Esophagus squamous epithelium (tissue), 5 donors: ENCODE measurements at places on chromosomes 4 and X. TPM values are rescaled to one million over a fixed set of nuclear protein-coding genes. Genes with fewer than 3 reads are reported as not detected.
A peak's percentile ranks its signal among the peaks of the same experiment; 100 is the strongest.

GRCh38 chr4:7792616-7793015 is 147.0 kb downstream of the AFAP1 start:
- H3K4me1 ChIP-seq: no peaks in the 10 kb centered on the region
- DNase-seq: no peak
- H3K27ac ChIP-seq: no peak overlapping the region
- H3K27me3 ChIP-seq: no peaks in the 10 kb centered on the region

GRCh38 chr4:6986072-6986780 is 56.9 kb upstream of the TADA2B start:
- H3K4me1 ChIP-seq: peaks cover 82% of the 10 kb centered on the region
- H3K27me3 ChIP-seq: no peaks in the 10 kb centered on the region
- peak overlapping the region; percentile 89 for H3K4me3 ChIP-seq
- H3K36me3 ChIP-seq: no peaks in the 10 kb centered on the region

DNA sequence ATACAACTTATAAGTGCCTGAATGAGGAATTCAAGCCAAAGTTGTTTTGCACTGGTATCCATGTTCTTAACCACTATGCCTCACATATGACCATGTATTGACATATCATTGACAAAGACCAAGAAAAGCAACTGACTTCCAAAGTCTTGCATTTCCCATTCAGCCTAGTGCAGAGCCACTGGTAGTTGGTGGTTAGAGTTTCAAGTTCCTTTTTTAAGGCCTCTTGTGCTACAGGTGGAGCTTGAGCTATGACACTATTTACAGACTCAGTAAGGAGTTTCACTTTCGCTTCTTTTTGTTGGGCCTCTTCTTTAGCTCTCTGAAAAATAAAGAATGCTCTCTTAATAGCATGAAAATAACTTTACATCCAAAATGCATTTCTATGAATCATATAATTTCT is 763.0 kb downstream of the DMD start:
- no peaks in the 10 kb centered on the region for H3K36me3 ChIP-seq
- no peaks in the 10 kb centered on the region for H3K4me1 ChIP-seq
- no peak overlapping the region for H3K4me3 ChIP-seq
- no peak for DNase-seq
- no peak overlapping the region for H3K27ac ChIP-seq

- H3K36me3 ChIP-seq: no peaks in the 10 kb centered on the region
- H3K4me1 ChIP-seq: no peaks in the 10 kb centered on the region
- no peak overlapping the region for H3K4me3 ChIP-seq
Observed at GRCh38 chr4:81528200-81528599, 56.5 kb upstream of the RASGEF1B start.

Gene HPSE
- 3.6 TPM for total RNA-seq

DNA sequence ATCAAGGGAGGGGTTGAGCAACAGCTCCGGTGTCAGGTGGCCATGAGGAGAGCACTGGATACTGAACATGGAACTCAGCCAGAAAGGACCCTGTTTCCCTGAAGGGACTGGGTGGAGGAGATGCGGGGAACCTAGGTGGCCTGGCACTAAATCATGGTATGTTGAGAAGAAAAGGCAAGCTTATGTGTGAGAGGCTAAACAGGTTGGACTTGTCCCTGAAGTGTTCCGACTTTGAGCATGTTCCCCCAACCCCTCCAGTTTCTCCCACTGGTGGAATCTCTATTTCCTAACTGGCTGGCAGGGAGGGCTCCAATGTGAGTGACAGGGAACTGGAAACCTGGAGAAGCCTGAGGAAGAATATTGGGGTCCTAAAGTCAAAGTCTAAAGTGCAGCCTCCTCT is 69.5 kb downstream of the PLAC1 start:
- H3K4me1 ChIP-seq: no peaks in the 10 kb centered on the region
- no peaks in the 10 kb centered on the region for H3K36me3 ChIP-seq
- no peak overlapping the region for H3K27ac ChIP-seq
- no peaks in the 10 kb centered on the region for H3K27me3 ChIP-seq
- no peak for DNase-seq
- no peak overlapping the region for H3K4me3 ChIP-seq

- H3K27me3 ChIP-seq: no peaks in the 10 kb centered on the region
- no peaks in the 10 kb centered on the region for H3K36me3 ChIP-seq
- no peaks in the 10 kb centered on the region for H3K4me1 ChIP-seq
- DNase-seq: no peak
- H3K4me3 ChIP-seq: no peak overlapping the region
- H3K27ac ChIP-seq: no peak overlapping the region
Observed at GRCh38 chrX:45348296-45348695, 147.6 kb upstream of the DIPK2B start.

Gene GAK
- total RNA-seq: 73.7 TPM

Gene MANBA
- total RNA-seq: 10.4 TPM

- H3K36me3 ChIP-seq: no peaks in the 10 kb centered on the region
- H3K4me1 ChIP-seq: no peaks in the 10 kb centered on the region
- no peaks in the 10 kb centered on the region for H3K27me3 ChIP-seq
Observed at GRCh38 chr4:61335241-61335763, 135.2 kb downstream of the ADGRL3 start.

Gene MORC4
- 12.5 TPM for total RNA-seq

DNA sequence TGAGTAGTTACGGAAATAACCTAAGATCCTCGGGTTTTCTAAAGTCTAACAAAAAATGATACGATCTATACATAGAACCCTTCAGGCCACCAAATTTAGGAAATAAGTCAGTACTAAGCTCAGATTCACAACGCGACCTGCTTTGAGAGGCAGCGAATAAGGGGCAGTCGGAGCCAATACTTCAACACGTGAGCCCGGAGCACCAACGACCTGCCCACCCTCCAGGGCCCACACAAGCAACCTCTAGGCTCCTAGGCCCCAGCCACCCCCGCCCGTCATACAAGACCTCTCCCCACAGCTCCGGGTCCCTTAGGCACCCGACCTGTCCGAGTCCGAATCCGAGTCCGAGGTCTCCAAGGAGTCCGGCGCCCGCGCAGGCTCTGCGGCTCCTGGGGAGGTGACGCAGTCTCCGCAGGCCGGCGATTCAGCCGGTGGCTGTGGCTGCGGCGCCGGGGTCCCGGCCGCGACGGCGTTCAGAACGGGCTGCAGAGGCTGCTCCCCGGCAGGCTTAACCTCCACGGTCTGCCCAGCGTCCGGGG is 580 bp downstream of the NAF1 start:
- peak overlapping the region; percentile 77 for H3K4me3 ChIP-seq
- peak overlapping the region; percentile 91 for H3K27ac ChIP-seq
- peaks cover 7% of the 10 kb centered on the region for H3K4me1 ChIP-seq
- peak; percentile 4 for DNase-seq
- no peaks in the 10 kb centered on the region for H3K27me3 ChIP-seq

Gene MAGEB1
- total RNA-seq: not detected

DNA sequence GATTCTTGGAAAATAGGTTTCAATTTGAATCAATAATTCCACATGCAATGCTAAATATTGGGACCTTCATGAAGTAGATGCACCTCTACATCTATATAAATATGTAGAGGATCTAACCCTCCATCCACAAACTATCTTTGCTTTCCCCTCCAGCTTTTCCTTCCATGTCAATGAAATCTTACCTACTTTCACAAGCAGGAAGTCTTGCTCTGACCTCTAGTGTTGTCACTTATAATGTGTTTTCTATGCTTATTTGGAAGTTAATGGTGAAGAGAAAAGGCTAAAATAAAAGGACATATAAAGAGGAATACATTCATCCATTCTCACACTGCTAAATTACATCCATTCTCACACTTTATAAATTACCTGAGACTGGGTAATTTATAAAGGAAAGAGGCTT is 472.7 kb upstream of the DIAPH2 start:
- DNase-seq: no peak
- no peak overlapping the region for H3K4me3 ChIP-seq
- no peaks in the 10 kb centered on the region for H3K27me3 ChIP-seq

Gene S100P
- total RNA-seq: 65.8 TPM

GRCh38 chrX:40644821-40645358 is 2.5 kb downstream of the CXorf38 start:
- no peaks in the 10 kb centered on the region for H3K27me3 ChIP-seq
- H3K36me3 ChIP-seq: peaks cover 2% of the 10 kb centered on the region
- DNase-seq: peak; percentile 7
- H3K4me1 ChIP-seq: peaks cover 8% of the 10 kb centered on the region

GRCh38 chr4:37890801-37891259 is at the start of gene TBC1D1:
TSS of gene TBC1D1 (plus strand) at chr4:37891084. CDS start at chr4:37902096, 11,012 bp downstream.
- H3K4me3 ChIP-seq: peak within 1 kb of the TSS; percentile 94
- no peak for DNase-seq
- no peaks in the 10 kb centered on the region for H3K36me3 ChIP-seq

Gene USP46
- total RNA-seq: 12.0 TPM

DNA sequence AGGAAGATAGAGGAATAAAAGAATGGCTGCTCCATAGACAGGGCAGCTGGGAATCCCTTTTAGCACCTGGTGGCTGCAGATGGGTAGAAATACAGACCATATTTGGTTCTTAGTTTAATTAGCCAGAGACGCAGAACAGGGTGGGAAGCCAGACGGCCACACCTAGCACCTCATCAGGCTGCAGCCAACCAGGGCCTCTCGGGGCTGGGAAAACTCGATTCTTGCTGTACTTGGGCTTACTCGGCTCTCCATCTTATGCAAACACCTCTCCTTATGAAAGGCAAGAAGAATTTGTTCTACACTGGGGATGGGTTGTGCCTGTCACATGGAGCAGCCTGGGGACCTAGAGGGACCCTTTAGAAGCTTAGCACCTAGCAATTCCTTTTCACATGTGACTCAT is 19.7 kb downstream of the IRAK1 start:
- DNase-seq: no peak
- H3K36me3 ChIP-seq: no peaks in the 10 kb centered on the region
- H3K27ac ChIP-seq: peak overlapping the region; percentile 69
- H3K27me3 ChIP-seq: no peaks in the 10 kb centered on the region

- no peaks in the 10 kb centered on the region for H3K4me1 ChIP-seq
- no peaks in the 10 kb centered on the region for H3K36me3 ChIP-seq
- no peak overlapping the region for H3K4me3 ChIP-seq
- no peak overlapping the region for H3K27ac ChIP-seq
- no peak for DNase-seq
Observed at GRCh38 chrX:135403374-135403773, 18.4 kb upstream of the SMIM10L2A start.

DNA sequence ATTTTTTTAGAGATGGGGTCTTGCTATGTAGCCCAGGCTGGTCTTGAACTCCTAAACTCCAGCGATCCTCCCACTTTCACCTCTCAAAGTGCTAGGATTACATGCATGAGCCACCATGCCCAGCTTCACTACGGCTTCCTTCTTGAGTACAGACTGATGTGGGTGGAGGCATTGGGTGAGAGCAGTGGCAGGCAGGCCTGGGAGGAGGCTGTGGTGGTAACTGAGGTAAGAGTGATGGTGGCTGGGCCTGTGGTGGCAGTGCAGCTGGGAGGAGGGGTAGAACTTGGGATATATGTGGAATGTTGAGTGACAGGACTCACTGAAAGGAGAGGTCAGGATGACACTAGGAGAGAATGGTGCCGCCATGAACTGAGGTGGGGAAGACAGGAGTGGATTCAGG is 80.9 kb downstream of the MED28 start:
- no peaks in the 10 kb centered on the region for H3K27me3 ChIP-seq
- H3K4me3 ChIP-seq: no peak overlapping the region
- no peak overlapping the region for H3K27ac ChIP-seq
- no peaks in the 10 kb centered on the region for H3K4me1 ChIP-seq

Gene ATP2B3
- not detected for total RNA-seq

DNA sequence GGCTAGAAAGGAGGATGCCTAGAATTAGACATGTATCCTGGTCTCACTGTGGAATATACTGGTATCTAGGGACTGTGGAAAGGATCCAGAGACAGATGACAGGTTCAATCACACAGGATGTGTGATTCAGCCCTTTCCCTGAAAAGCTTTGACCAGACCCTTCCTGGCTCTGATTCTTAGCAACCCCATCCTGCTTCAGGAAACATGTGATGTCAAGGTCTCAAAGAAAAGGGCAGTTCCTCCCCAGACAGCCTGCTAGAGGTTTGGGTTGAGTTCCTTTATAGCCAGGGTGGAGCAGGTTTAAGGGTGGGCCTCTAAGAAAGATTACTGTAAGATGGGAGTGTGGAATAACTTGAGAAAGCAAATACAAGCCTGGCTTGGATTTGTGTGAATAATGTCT is 3.0 kb downstream of the BMP15 start:
- no peaks in the 10 kb centered on the region for H3K27me3 ChIP-seq
- no peak for DNase-seq
- H3K36me3 ChIP-seq: no peaks in the 10 kb centered on the region
- H3K27ac ChIP-seq: no peak overlapping the region

DNA sequence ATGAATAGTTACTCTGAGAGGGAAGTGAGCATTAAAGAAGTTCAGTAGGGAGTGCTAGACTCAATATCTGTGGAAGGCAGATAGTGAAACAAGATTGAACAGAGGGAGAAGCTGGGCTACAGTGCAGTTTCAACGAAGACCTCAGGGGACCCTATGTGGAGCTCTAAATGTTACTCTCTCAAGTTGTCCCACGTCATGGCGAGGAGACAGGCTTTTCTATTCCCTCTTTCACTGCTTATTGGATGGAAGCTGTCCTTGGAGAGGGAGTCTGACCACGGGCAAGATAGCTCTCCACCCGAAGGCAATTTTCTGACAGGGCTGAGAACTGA is 42.3 kb upstream of the CCSER1 start:
- H3K36me3 ChIP-seq: no peaks in the 10 kb centered on the region
- no peaks in the 10 kb centered on the region for H3K4me1 ChIP-seq
- no peaks in the 10 kb centered on the region for H3K27me3 ChIP-seq
- H3K4me3 ChIP-seq: no peak overlapping the region
- no peak for DNase-seq

Gene TEC
- total RNA-seq: 3.8 TPM

DNA sequence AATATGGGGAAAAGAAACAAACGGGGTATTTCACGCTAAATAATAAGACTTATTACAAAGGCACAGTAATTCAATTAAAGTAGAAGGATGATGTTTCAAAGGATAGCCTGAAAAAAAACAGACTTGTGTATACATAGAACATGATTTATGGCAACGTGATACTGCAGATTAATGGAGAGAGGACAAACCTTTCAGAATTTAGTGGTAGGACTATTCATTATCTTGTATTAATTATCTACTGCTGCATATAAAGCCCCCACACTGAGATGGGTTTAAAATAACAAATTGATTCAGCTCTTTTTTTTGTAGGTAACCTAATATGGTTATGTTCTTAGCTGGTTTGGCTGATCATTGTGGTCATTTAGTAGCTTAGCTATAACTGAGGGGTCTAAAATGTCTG is 1269.0 kb downstream of the FSTL5 start:
- no peaks in the 10 kb centered on the region for H3K4me1 ChIP-seq
- no peaks in the 10 kb centered on the region for H3K36me3 ChIP-seq
- H3K27me3 ChIP-seq: no peaks in the 10 kb centered on the region
- no peak overlapping the region for H3K4me3 ChIP-seq
